ENCODE measurements at places on chromosomes 4 and X.

- DNase-seq = no peak
Measured at GRCh38 chr4:42915484-42915883, 23.0 kb downstream of the GRXCR1 start.

- peak; percentile 90 for DNase-seq
Measured at GRCh38 chrX:103101299-103102042, 8.5 kb upstream of the NXF3 start.

DNA sequence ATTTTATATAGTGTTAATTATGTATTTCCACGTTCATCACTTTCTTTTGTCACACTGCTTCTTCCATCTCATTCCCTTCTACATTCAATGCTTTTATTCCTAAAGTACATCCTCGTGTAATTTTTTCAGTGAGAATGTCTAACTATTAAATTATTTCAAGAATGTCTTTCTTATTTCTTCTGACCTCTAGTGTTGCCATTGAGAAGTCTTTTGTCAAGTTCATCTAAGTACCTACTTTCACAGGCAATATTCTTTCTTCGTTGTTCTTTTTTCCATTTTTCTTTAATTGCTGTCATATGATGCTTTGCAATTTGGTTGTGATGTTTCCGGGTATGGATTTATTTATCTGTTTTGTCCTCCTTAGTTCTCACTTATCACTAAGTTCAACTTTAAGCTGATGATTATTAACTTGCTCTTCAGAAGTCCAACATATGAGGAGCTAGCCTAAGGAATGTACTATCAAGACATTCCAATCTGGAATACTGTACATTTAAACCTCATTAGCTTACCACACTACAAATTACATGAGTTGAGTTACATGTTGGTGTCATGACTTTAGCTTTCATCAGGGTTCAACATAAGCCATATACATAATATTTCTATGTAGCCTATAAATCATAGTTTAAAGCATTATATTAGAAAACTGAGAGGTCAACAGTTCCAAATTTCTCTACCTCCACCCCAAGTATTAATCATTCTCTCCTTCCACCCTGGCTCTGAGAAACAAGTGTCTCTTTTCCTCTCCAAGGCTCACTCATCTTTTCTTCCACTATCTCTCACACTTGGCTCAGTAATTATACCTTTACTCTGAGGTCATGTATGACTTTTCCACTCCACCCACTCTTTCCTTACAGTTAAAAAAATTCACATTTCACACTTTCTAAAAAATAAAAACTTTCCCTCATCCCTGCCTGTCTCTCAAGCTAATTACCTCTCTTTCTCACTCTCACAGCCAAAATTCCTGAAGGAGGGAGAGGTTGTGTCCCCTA, 81.5 kb downstream of the COX18 start:
- no peak for DNase-seq

- peak; percentile 66 for DNase-seq
Measured at GRCh38 chr4:26936284-26937065, 75.8 kb downstream of the STIM2 start.

- no peak for DNase-seq
Measured at GRCh38 chr4:88286897-88287296, 2.5 kb upstream of the PPM1K start.

GRCh38 chrX:132025041-132025440, 1.9 kb downstream of the STK26 start:
- DNase-seq = peak; percentile 40

DNA sequence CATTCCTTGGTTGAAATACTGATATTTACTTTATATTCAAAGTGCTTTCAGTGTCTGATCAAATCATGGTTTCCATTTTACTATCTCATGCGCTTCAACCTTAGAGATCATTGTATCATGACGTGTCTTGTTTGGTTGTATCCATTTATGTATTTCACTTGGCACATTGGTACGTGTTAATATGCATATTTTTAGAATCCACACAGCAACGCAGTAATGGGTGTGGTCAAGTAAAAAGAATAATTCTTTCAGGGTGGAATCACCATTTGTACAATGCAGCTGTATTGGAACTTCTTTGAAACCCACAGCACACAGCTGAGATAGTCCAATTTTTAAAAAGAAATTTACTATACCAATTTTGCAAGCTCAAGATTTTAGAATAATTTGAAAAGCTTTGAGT, 29.1 kb downstream of the VCX start:
- no peak for DNase-seq

DNA sequence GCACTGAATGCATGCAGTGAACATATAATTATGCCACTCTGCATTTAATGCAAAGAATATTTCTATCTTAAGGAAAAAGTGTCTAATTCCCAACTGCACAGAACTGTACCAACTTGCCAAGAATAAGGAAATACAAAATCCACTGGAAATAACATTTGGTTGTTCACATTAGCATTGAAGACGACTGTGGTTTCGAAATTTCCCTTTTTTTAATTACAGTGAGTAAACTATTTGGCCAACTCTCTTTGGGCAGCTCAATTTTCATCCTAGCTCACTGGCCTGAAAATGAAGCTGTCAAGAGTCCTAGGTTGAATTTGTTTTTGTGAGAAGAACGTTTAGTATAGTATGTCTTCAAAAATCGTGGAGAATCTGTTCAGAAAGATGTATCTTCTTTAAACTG, 81.6 kb upstream of the MID1 start:
- no peak for DNase-seq

All from hematopoietic multipotent progenitor cell treated with erythropoietin and hydrocortisone succinate and interleukin-3 and kit ligand, for 6 days (in vitro differentiated cells).